ENCODE measurements at places on chromosomes 5 and 9.
A peak's percentile ranks its signal among the peaks of the same experiment; 100 is the strongest.

GRCh38 chr9:71308454-71308853 is 187.0 kb upstream of the TRPM3 start:
- DNase-seq: no peak

GRCh38 chr9:131727184-131727759 is 12.6 kb downstream of the RAPGEF1 start:
- DNase-seq: no peak

DNA sequence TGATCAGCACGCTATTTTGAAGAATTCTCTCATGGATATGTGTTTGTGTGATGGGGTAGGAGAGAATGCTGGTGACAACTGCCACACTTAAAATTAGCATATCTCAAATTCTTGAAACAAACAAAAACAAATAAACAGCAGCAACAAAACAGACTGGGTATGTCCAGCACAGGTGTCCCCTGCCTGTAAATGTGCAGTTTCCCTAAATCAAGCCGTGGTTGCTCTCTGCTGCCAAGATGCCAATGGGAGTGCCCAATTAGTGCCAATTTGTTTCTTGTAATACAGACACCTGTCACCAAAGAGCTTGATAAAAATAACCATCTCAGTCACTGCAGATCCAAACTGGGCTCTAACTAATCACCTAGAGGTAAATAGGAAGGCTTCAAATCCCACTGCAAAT is 144.2 kb upstream of the SMARCA2 start:
- no peak for DNase-seq

GRCh38 chr9:128045831-128046230 is 21.3 kb downstream of the NAIF1 start:
- no peak for DNase-seq

DNA sequence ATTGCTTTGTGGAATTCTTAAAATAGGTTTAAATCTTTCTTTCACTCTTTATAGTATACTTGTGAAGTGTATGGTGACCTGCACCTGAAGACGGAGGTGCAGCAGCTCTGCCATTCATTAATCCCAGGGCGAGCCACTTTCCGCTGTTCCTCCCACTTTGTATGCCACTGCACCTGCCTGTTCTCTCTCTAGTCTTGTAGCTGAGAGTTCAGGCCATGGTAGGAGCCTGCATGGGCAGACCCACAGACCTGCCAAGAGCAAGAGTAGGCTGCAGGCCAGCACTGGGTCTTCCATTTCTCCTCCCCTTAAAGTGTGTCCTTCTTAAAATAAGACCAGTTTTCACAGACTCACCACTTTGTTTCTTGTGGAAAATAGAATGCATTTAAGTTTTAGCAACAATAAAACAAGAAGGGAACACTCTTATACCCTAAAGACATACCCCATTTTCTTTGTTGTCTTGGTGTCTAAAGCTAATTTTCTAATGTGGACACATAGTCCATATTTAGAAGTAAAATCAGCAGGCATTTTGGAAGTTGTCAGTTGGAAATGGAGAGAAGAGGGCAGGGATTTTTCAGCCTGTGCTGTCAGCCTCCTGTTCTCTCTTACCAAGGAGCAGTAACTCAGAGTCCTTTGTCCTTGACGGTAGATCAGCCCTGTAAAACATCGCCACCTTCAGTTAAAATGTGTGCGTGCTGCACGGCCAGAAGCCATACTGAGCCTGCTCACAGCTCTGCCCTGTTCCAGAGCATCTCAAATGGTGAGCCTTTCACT is 103.2 kb downstream of the SNCAIP start:
- no peak for DNase-seq

DNA sequence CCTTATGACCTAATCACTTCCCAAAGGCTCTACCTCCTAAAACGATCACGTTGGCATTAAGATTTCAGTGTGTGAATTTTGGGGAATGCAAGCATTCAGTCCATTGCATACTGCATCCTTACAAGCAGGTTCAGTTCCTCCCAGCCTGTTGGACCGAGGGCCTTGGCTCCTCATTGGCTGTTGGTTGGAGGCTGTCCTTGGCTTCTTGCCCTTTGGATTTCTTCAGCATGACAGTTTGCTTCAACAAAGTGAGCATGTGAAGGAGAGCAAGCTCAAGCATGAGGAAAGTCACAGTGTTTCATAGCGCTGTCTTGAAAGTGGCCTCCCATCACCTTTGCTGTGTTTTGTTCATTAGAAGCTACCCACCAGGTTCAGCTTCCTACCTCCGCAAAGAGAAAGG is 109.5 kb downstream of the GADD45G start:
- no peak for DNase-seq

DNA sequence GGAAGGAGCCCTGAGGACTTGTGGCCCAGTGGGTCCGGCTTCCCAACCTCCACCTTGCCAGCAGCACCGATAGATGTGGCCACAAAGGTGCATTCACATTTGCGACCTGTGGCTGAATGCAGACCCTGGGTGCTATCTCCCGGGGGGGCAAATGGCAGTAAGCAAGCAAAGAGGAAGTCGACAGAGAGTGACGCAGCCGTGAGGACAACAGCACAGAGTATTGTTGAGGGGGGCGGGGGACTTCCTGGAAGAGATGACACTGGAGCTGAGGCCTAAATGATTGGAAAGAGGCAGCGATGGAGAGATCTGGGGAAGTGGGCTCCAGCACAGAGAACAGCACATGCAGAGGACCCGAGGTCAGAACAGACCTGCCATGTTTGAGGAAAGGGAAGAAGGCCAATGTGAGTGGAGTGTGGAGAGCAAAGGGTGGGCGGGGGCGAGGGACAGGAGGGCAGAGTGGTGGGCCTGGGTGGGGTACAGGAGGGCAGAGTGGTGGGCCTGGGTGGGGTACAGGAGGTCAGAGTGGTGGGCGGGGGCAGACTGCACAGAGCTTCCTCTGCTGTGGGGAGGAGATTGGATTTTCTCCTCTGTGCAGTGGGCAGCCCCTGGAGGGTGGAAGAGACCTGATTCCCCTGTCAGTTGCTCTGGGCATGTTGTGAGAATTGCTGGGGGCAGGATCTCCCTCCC is 42.6 kb downstream of the ADAMTS2 start:
- no peak for DNase-seq

GRCh38 chr5:72489536-72489935 is 17.7 kb downstream of the ZNF366 start:
- no peak for DNase-seq

GRCh38 chr5:124124711-124125229 is 612.8 kb downstream of the CSNK1G3 start:
- no peak for DNase-seq

DNA sequence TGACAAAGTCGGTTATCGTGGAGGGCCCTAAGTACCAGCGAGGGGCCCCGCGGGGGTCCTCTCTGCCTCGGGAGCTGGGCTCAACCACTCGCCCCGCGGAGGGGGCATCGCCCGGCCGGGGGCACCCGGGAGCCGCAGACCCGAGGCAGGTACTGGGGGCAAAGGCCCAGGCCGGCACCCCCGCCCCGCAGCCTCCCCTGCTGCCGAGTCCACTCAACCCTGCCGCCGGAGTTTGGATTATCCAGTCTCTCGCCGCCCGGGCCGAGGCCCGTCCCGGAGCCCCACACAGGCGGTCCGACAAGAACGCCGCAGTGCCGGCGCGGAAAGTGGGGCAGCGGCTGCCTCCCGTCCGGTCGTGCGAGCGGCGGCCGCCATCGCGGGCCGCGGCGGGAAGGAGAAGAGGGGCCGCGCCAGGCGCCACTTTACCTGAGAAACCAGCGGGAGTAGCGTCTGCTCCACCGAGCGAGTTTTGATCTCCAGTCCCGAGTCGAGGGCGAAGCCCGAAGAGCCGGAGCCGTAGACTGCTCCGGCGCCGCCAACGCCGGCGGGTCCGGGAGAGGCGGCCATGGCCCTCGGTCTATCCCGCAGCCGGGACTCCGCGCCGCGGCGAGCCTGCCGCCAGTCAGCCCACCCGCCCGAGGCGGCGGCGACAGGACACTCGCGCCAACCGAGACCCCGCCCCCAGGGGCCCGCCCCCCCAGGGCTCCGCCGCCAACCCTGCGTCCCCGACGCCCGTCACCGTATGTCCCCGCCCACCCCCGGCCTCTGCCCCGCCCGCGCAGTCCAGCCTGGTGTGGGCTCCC is at the start of gene CTNNAL1:
Gene CTNNAL1, minus strand, starts transcription at position 624 of the 803 bp plus-strand sequence. Its CDS starts 57 bp downstream, at position 567.
- peak; percentile 76 for DNase-seq

DNA sequence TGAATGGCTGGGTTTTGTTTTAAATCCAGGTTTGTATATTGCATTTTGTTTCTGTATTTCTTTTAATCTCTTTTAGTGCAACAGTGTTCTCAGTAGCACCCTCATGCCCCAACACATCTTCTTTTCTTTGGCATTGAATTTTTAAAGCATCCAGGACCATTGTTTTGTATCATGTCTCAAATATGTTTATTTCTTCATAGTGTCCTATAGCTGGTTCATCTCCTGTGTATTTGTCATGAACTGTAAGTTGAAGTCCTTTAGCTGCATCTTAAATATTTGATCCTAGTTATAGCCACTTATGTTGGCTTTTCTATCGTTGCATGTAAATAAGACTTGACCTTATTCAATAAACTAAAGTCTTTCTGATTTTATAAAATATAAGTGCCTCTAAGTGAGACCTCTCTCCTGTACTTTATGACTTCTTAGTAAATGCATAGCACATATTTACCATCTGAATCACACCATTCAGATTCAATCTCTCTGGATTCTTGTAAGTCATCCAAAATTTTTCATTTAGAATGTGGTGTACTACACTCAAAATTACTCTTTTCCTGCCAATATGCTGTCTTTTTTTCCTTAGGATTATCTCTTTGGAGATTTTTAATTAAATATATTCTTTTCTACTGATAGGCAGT is 21.0 kb upstream of the ERCC6L2 start:
- no peak for DNase-seq

DNA sequence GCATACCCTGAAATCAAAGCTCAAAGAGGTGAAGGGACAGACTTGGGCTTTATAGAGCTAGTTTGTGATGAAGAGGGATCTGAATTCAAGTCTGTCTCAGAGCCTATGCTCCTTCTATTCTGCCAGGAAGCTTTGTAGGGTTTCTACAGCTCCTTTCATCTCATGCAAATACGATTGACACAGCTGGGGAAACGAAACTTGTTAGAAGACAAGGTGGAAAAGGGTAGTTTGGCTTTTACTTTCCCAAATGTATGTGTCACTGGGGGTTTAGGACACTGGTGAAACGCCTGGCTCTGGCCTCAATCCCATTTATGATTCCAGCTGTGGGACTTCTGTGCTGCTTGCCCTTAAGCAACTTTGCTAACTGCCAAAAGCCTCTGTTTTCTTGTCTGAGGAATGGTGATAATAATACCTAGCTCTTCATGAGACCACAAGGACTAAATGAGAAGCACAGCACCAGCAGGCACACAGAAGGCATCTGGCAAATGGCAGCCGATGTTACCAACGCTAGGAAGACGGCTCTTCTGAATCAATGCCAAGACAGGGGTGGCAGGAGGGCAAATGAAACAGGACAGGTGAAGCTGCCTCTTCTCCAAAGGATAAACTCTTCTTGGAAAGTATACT is 70.3 kb upstream of the EQTN start:
- no peak for DNase-seq

DNA sequence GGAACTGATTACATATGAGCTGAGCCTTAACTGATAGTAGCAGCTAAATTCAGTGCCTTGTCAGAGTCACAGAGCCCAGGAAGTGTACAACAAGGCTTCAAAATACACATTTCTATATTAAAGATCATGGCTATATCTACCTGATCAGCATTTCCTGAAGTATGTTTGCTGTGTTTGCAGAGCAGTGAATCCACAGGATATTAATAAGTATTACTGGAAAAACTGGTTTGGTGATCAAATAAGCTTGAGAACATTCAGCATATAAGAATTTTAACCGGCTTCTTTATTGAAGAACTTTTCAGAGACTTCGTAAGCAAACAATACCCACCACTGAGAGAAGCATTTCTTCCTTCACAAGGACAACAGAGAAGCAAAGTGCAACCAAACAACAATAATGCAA is 227.0 kb downstream of the ELAVL2 start:
- DNase-seq: no peak

DNA sequence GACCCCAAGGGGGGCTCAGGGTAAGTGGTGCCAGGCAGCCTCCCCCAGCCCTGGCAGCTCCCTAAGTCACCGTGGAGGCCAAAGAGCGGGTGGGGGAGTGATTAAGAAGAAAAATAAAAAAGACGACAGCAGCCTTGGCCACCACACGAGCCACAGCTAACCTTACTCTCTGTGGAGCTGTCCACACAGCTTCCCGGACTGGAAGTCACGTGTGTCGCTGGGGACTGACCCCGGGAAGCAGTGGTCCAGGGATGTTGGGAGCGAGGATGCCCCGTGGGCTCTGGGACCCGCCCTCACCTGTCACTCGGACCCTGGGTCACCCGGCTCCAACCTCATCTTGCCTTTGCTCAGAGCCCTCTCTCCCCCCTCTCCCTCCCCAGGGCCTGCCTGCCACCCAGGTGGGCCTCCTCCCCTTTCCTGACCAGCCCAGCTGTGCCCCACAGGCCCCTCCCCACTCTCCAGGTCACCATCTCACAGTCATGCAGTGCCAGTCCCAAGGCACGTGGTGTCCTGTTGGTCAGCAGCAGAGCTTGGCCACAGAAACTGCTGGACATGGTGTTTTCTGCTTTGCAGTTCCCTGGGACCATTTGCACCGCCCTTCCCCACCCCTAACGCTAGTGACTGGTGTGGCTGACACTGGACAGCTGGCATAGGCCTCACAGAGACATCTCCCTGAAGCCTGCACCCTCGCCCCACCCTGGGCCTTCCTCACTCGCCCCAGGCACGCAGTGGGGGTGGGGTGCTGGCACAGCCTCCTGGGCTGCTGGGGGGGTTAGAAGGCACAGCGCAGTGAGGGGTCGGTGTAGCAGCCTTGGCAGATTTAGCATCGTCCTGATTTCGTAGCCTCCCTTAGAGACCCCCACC is 9.8 kb upstream of the EXOC3 start:
- no peak for DNase-seq

- DNase-seq: no peak
Measured at GRCh38 chr9:3850098-3850497, 324.3 kb upstream of the RFX3 start.

DNA sequence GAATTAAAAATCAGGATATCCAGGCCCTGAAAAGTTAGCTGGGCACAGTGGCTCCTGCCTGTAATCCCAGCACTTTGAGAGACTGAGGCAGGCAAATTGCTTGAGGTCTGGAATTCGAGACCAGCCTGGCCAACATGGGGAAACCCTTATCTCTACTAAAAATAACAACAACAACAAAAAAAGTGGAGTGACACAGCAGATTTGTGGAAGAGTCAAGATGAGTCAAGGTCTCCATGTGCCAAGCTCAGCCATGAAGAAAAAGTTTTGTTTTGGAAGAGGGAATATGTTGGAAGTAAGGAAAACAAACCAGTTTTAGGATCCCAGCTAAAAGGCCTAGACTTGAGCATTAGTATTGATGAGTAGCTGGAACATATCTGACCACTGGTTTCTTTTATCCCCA is 14.7 kb downstream of the LRRC70 start:
- no peak for DNase-seq

DNA sequence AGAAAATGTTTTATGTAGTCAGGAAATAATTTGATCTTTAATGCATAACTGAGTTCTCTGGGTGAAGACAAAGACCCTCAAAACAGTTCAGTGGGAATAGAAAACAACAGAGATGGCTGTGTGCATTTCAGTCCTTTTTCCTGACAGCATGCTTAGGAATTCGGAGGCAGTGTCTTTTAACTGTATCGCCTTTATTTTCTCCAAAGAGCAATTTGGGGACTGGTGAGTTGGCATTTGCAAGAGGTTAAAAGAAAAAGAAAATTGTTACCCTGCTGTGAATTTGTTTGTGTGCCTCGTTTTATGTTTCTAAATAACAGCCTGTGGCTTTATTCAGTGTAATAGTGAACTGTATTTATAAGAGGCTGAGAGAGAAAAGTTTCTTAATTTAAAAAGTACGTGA is 227.8 kb upstream of the DMAC1 start:
- DNase-seq: no peak

- DNase-seq: no peak
Measured at GRCh38 chr9:127525401-127526188, 74.3 kb downstream of the LRSAM1 start.

Measured in stimulated activated CD8-positive, alpha-beta memory T cell treated with anti-CD3 and anti-CD28 coated beads, Interleukin-2, amount 100 ng/mL, for 1 hour (primary cell).